ENCODE measurements at places on chromosomes 1 and 21.

DNA sequence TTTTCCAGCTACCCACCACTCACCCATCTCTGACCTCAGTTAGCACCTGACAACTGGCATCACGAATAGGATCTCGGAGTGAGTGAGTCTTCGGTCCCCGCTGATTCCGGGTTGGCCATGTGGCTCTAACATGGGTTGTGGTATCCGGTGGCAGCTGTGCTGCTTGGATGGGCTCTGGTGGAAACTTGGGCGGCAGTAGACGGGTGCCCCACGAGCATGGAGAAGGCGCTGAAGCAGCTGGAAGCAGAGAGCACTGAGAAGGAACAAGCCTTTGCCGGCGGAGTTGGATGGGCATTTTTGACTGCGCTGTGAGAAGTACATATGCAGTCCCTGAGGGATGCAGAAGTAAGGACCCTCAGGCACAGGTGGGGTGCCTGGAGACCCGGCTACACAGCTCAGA, 1044.0 kb upstream of the ADGRL4 start:
- no peak for DNase-seq

- DNase-seq: no peak
These were observed 11.3 kb downstream of the RAB29 start for GRCh38 chr1:205763980-205764379.

DNA sequence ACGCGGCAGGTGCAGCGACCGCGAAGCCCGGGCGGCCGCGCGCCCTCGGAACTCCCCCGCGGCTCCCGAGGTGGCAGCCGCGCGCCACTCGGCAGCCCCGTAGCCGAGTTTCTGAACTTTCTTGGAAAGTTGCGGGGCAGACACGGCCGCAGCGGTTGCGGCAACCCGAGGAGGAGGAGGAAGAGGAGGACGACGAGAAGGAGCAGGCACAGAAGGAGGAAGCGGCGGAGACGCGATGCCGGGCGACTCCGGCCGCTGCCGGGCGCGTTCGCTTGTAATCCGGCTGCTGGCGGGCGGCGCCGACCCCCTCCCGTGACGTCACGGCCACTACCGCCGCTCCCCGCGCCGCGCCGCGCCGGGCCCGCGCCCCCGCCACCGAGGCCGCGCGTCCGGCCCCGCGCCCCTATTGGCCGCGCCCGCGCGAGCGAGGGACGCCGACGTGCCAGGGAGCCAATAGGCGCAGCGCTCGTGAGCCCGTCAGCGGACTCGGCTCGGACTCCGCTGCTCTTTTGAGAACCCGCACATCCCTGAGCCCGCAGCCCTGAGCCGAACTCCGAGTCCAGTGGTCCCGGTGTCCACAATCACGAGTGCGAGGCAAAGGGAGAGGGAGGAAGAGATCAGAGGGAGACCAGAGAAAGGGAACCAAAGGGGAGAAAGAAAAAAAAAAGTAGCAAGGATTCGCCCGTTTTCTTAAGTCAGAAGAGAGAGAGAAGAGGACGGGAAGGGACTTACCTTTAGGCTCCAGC, 736 bp upstream of the BARHL2 start:
- no peak for DNase-seq

DNA sequence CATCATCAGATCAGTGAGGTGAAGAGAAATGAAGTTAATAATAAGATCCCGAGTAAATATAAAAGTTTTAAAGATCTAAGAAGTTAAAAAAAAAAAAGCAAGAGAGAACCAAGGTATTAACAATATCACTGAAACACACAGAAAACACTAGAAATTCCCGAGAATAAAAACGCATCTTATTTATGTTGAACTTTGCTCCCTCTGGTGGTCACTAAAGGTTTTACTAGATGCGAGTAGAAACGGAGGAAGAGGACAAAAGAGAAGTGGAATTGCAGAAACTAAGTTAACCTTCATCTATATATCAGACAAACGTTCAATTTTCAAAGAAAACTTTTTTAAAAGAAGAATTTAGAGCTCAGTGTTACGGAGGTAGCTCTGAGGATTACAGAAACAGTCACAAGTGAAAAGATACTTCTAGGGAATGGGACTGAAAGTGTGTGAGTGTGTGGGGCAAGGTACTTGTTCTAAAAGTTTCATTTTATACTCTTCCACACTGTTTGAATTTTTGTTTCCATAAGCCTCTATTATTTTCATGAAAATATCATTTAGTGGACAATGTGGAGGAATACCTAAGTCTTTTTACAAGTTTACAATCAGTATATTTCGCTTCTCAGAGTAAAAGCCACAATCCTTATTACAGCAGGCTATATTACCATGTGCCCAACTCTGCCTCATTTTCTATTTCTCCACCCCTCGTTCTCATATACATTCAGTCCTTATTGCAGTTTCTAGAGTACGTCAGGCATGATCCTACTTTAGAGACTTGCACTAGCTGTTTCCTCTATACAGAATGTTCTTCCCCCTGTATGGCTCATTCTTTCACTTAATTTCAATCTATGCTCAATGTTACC, 19.7 kb downstream of the ACBD6 start:
- DNase-seq: peak; percentile 34

DNA sequence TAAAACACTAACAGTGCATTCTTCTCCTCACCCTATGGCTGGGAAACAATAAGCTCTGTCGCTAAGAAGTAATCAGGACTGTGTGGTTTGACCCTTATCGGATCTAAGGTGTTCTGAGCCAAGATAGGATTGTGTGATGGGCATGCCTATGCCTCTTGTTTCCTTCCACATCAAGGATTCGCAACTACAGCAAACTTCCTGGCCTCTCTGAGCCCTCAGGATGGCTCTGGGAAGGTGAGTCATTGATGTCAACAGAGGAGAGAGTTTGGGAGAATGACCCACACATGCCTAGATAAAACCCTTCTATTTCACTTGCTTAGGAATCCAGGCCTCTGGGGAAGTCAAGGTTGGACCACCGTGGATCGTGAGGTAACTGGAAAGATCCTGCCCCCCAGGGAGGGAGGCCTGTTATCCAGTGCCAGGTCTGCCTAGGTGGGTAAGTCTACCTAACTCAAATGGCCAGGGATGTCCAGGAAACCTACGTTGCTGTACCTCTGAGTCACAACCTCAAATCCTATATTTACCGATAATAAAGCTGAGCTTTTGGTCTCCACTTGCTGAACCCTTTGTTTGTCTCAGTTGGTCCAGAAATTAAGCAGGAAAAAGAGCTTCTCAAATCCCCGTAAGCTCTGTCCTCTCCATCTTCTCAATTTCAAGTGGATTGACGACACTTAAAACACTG, 27.4 kb downstream of the TIAM1 start:
- no peak for DNase-seq

- DNase-seq: peak; percentile 50
These were observed 30.9 kb downstream of the GPA33 start for GRCh38 chr1:167059045-167059808.
